HFFc6 (cell line): ENCODE measurements at places on chromosomes 3 and 15. TPM values are rescaled to one million over a fixed set of nuclear protein-coding genes. Genes with fewer than 3 reads are reported as not detected.

The GASK1A gene
- total RNA-seq, result not detected in 3 replicates

The ZPLD1 gene
- total RNA-seq, result not detected in 3 replicates

The FRMD5 gene
- 0.92 to 1.2 TPM (median 0.92 TPM) in 3 replicates for total RNA-seq

The PAQR5 gene
- 1.0 and 2.2 TPM in 2 replicates for total RNA-seq

The LRRIQ4 gene
- not detected in 3 replicates for total RNA-seq

The AADAC gene
- not detected in 3 replicates for total RNA-seq

The RHO gene
- total RNA-seq, result not detected in 3 replicates

The PRR23B gene
- total RNA-seq, result not detected in 3 replicates

The TNFSF10 gene
- total RNA-seq, result not detected in 3 replicates

DNA sequence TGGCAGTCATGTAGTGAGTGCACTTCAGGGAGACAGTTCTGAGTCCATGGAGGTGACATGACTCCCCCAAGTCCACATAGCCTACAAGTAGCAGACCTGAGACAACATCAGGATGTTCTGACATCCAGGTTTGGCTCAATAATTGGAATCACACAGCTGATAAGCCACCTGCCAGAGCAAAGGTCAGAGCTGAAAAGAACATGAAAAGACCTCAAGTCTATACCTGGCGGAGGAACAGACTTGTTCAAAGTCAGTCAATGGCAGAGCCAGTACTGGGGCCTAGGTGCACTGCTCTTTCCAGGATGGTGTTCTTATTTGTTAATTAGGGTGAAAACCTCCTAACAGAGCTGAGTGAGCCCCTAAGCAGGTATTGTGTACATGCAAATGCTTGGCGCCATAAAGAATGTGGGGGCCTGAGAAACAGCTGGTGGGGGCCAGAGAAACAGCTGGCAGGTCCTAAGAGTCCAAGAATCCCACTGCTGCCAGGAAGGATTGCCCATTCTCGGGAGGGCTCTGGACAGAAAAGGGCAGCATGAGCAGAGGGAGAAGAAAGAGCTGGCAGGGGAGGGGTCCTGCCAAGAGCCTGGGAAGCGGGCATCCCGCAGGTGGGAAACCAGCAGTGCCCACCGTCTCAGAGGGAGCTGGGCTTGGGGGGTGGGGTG is 17.1 kb downstream of the MASP1 start:
- no peak for DNase-seq

GRCh38 chr15:70190965-70191364 is 93.2 kb upstream of the TLE3 start:
- no peak for DNase-seq

DNA sequence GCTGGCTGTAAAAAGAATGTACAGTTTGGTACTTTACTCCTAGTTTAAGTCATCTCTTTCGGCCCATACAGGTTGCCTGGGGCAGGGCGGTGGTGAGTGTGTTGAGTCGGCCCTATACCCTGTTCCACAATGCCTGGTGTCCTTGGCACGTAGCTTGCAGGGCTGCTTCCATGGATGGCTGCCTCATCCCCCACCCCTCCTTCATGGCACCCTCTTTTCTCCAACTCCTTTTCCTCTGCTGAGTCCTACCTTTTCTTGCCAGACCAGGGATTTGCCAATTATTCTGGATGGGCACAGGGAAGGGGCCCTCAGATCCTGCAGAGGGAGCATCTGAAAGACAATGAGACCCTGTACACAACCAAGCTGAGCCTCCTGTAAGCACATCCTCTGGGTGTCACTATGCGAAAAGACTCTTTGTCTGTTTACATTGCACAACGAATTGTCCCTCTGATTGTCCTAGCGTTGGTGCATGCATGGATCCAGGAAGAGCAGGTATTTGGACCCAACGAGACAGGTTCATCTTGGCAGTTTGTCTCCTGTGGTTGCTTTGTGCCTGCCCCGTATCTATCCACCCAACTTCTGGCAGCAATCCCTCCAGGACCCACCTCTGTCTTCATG is 73.6 kb upstream of the CGNL1 start:
- DNase-seq, result no peak

DNA sequence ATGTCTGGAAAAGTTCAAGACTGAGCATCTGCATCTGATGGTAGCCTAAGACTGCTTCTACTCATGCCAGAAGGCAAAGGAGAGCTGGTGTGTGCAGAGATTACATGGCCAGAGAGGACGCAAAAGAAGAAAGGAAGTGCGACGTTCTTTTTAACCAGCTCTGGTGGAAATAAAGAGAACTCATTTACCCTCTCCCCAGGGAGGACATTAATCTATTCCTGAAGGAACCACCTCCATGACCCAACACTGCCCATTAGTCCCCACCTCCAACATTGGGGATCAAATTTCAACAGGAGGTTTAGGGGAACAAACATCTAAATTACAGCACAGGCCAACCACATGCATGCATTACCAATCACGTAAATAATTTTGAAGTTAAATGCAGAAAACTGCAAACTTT is 1.5 kb upstream of the NCK1 start:
- DNase-seq, result no peak

GRCh38 chr15:38843051-38843501 is 278.5 kb upstream of the RASGRP1 start:
- peak; percentile 39 for DNase-seq

DNA sequence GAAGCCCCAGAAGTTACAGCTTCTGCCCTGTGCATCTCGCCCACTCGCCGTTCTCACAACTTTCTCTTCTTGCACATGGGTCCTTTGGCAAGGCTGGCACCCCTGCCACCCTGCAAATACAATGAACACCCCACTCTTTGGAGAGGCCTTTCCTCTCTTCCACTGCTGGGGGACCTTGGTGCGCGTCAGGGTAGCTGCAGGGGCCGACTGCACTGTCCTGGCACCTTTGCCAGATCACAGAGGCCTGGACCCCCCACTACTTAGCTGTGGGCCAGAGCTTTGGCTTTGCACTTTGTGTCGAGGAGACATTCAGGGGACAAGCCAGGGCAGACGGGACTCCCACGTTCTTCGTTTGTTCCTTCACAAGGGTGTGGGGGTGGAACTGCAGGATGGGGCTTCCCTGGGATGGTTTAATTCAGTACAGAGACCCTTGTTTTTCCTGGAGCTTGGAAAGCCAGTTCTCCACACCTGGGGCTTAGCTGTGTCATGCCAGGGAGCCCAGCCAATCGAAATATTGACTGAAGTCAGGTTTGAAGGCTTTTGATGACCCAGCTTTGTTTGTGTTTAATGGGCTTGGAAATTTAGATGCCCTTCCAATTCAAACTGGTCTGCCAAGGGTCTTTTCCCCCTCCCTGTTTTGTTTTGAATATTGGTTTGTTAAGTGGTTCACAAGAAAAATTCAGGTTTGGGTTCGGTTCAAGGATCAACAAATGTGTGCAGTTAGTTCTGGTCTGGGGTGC is 256.1 kb upstream of the TLE3 start:
- DNase-seq, result no peak

GRCh38 chr3:141127344-141128125 is 76.4 kb downstream of the SPSB4 start:
- no peak for DNase-seq

DNA sequence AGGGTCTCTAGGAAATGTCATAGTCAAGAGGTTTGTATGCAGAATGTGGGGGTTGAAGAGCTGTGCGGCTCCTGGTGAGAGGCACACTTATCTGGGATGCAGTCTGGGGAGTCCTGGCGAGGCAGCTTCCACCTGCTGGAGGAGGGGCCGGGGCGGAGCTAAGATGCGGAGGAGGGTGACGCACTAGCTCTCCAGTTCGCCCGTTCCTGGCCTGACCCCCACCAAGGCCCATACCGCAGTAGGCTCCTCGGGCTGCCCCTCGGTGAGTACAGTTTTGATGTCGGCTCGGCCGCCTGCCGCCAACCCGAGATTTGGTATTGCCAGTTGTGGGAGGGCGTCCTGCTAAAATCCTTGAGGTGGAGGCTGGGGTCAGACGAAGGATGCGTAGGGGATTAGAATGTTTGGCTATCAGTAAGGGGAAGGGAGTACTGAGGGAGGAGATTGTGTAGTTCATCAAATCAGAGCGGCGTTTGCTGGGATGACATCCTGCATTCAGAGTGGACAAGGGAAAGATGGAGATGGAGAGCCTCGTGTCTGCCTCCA is at the start of gene SCG5:
SCG5 (plus strand) TSS at position 194 of the 543 bp plus-strand sequence. CDS start 1,883 bp downstream, outside the sequence.
- DNase-seq, result no peak

- no peak for DNase-seq
These were observed 60.3 kb upstream of the IQSEC1 start for GRCh38 chr3:13133471-13133981.

DNA sequence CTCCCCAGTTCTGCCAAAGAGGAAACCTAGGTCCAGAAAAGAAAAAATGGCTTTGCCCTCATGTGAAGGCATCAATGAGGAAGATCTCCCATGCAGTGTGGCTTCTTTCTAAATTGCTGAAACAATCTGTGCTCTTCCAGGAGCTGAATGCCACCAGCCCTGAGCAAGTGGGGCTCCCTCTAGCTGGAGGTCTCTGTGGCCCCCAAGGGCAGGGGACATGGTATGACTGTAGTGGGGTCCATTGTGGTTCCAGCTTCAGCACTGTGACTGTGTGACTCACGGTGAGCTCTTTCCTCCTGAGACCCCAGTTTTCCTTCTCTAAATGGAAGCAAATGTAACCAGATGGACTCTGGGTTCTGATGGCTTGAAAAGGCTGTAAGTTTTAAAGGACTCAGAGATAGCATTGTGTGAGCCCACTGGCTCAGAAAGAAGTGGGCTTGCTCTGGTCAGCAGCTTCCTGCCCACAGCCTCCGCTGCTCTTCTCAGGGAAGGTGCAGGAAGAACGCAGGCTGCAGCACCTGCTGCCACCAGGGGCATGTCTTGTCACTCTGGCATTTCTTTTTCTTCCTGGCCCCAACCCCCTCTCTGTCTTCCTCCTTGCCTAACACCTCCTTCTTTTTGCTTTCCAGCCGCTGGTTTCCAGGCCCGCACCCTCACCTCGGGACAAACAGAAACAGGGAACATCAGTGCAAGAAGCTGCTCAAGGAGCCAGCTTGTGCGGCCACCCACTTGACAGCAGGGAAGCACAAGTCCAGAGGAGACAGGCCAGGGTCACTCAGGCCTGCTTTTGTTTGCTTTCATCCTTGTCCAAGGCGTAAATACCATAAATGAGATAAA is 5.8 kb upstream of the CXCR6 start:
- no peak for DNase-seq

GRCh38 chr3:73480187-73480672 is 144.5 kb downstream of the PDZRN3 start:
- no peak for DNase-seq
